ENCODE measurements at places on chromosomes 4 and X. TPM values are rescaled to one million over a fixed set of nuclear protein-coding genes. Genes with fewer than 3 reads are reported as not detected.

The CDS1 gene
- total RNA-seq, result 8.6 TPM

The LRCH2 gene
- 57.1 TPM for total RNA-seq

DNA sequence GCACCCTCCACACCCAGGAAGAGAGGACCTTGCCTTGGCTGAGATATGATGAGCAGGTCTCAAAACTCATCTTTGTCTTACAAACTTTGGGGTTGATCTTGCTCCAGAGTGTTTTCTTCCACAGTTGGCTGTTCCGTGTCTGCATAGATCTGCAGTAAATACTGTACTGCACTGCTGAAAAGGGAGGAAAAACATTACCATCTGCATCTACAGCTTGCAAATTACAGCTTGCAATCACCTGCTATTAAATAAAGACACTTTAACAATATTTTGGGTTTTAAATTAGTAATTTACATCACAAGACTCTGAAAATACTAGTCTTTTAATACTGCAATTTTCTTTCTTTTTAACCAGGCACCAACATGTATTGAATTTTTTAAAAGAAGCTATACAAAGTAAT, 499.5 kb downstream of the STIM2 start:
- no peak for DNase-seq

- DNase-seq, result no peak
These were observed 70.7 kb upstream of the ANXA10 start for GRCh38 chr4:168021666-168022065.

The GSX2 gene
- 3.3 TPM for total RNA-seq

- DNase-seq, result no peak
These were observed 1394.6 kb upstream of the AGA start for GRCh38 chr4:178836865-178837264.

The PRSS12 gene
- 24.9 TPM for total RNA-seq

The ENOX2 gene
- 3.3 TPM for total RNA-seq

DNA sequence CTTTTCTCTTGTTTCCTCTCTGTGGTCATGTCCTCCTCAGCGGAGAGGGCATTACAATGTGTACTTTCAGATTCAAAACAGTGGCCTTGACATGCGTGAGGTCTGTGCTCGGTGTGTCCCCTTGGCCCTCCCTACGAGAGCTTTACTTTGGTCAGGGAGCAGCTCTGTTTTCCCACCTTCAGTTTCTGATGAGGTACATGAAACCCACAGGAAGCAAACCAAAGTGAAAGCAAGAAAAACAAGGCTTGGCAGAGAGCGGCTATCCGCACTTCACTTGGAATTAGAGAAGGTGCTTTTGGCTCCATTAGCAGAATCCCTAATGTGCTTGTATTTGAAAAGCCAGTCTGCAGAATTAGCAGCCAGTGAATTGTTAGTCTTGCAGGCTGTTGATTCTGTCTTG, 19.5 kb upstream of the BOD1L1 start:
- DNase-seq, result no peak

The ZNF182 gene
- total RNA-seq, result 7.3 TPM

The AKAP17A gene
- total RNA-seq, result 12.2 TPM

DNA sequence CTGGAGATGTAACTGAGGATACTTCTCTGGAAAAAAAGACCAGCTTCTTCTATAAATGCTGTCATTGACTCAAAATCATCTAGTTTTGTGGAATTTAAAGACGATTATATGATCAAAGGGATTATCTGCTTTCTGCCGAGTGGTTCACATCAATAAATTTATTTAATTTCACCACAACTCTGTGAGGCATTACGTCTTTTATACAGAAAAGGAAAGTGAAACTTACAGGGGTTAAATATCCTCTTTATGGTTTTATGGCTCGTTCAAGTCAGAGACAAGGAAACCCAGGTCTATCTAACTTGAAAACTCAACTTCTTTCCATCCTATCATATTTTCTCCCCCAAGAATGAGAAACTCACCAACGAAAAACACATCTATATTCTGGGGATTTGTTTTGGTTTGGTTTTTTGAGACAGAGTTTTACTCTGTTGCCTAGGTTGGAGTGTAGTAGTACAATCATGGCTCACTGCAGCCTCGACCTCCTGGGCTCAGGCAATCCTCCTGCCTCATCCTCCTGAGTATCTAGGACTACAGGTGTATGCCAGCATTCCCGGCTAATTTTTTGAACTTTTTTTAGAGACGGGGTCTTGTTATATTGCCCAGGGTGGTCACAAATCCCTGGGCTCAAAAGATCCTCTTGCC, 377.9 kb upstream of the EMCN start:
- DNase-seq, result no peak

GRCh38 chr4:34365946-34366345, 1878.4 kb downstream of the ARAP2 start:
- no peak for DNase-seq

The ATG4A gene
- 7.3 TPM for total RNA-seq

GRCh38 chr4:100929758-100930157, 411.9 kb upstream of the EMCN start:
- DNase-seq, result no peak

- no peak for DNase-seq
These were observed 132.7 kb upstream of the ADGRL3 start for GRCh38 chr4:61067381-61067780.

DNA sequence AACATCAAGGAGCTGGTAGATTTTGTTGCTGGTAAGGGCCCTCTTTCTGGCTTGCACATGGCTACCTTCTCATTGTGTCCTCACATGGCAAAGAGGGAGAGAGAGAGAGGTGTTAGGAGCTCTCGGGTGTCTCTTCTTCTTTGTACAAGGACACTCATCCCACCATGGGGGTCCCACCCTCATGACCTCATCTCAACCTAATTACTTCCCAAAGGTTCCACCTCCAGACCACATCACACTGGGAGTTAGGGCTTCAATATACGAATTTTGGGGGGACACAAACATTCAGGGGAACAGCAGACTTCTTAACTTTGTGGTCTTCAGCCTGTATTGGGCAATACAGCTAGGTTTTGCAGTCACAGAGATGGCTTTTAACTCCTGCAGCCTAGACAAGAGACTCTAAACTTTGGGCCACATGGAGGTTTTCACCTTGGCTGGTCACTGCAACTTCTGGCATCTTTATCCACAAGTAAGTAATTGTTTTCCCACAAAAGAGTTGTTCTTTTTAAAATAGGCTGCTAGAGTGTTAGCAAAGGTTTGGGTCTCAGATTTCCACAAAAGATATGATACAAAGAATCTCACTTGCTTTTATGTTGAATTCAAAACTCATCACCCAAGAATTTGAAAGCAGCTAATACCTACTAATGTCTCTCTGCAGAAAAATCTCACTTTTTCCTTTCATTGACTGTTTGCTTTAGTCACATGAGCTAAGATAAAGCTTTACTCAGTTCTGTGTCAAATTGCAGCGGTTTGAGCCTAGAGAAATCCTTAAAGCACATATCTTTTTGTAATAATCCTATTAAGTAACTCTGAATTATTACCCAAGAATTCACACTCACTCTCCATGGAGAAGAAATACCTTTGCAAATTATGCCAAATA, 39.6 kb upstream of the BBS12 start:
- DNase-seq, result no peak

DNA sequence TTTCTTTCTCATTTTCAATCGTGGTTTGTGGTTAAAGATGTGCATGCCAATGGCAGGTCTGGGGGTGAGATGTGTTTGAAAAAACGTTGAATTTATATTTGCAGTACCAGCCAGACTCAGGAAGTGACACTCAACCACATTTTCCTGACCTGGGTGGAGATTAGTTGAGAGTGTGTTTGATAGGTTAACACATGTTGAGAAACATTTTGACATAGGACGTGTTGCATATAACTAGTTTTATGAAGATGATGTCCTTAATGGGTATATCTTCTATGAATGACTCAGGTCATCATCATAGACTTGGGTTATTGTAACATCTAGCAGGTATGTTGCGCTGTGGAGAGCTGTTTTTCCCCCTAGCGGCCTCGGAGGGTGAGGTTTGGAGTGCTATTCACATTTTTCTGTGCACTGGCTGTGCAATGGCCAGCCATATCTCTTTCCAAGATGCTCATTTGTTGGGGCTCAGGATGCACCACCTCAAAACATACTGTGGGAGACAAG, 21.7 kb upstream of the CD38 start:
- no peak for DNase-seq

DNA sequence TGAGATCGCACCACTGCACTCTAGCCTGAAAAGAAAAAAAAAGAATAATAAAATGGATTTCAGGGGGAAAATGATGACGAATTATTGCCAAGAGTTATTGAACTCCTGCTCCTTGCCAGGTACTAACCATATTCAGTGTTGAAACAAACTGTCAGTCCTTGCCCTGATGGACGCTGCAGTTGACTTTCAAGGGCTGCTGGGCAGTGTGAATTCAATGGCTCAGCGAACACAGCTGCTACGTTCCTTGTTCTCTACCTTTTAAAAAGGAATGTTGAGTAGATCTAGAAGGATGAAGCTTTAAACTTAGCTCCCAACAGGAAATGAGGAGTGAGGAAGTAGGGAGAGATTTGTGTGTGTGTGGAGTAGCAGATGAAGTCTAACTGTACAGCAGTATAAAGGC, 2.7 kb downstream of the LIMCH1 start:
- DNase-seq, result no peak

The KLHL2 gene
- 81.1 TPM for total RNA-seq

The YIPF7 gene
- 4.5 TPM for total RNA-seq

DNA sequence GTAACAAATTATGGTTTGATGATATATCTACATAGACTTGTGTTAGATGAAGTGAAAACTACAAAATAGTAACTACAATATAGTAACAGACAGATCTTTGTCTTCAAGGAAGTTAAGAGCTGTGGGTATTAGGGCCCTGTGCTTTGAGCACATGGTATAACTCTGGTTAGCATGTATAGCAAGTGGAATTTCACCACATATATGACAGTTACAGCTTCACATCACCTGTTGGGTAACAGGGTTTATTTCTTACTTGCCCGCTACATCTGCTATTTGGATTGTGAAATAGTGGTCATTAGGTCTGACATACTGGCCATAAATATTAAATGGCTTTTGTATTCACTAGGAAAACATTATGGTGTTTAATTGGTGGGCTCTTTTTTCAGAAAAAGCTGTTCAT, 20.2 kb downstream of the OFD1 start:
- no peak for DNase-seq

The ARMCX2 gene
- 57.1 TPM for total RNA-seq

The NAP1L2 gene
- 46.1 TPM for total RNA-seq

GRCh38 chr4:120611092-120611491, 311.4 kb downstream of the PRDM5 start:
- DNase-seq, result no peak

GRCh38 chr4:86483773-86484172, 110.3 kb upstream of the PTPN13 start:
- no peak for DNase-seq

- DNase-seq, result no peak
These were observed 26.7 kb upstream of the C1QTNF7 start for GRCh38 chr4:15400981-15401671.

- DNase-seq, result no peak
These were observed 283.1 kb downstream of the IDS start for GRCh38 chrX:149222040-149222439.

The ARAP2 gene
- 57.1 TPM for total RNA-seq
